Fibroblast of skin of scalp (primary cell): ENCODE measurements at places on chromosomes 3 and 15.

DNA sequence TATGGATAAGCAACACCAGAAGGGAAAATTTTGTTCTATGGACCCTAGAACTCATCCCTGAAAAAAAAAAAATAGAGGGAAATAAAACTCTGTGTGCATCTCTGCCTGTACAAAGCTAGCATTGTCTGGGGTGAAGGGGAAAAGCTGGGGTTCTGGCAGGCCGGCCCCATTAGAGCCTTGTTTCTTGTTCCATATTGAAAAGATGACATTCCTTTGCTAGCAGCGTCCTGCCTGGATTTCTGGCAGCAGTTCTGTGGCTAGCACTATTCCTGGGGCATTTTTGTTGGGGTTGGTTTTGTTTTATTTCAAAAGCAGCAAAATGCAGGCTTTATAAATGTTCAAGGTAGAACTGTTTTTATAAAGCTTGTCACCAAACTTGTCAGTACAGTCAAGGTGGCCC, 45.2 kb downstream of the RARB start:
- DNase-seq, result no peak

- peak; percentile 73 for DNase-seq
These were observed 40.7 kb downstream of the LDHAL6B start for GRCh38 chr15:59247364-59247763.

DNA sequence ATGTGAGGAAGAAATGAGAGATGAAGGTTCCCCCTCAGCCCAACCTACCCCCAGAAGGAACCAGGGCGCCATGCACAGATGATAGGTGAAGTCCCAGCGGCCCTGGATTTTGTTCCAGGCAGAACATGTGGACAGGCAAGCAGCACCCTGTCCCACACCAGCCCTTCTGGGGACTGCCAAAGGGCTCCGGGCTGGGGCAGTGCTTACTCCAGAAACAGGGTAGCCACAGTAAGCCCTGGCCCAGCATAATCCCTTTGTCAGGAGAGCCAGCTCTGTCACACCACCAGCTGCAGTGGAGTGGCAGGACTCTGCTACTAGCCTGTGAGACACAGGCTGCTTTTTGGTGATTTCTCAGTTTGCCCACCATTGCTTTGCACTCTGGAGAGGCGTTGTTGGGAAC, 6.3 kb downstream of the FBXL22 start:
- no peak for DNase-seq

- DNase-seq, result no peak
These were observed 1149.6 kb downstream of the IGSF11 start for GRCh38 chr3:117885011-117885441.

- no peak for DNase-seq
These were observed 59.4 kb upstream of the TMC3 start for GRCh38 chr15:81433462-81433861.

GRCh38 chr3:46112296-46112695, 85.0 kb upstream of the XCR1 start:
- no peak for DNase-seq

DNA sequence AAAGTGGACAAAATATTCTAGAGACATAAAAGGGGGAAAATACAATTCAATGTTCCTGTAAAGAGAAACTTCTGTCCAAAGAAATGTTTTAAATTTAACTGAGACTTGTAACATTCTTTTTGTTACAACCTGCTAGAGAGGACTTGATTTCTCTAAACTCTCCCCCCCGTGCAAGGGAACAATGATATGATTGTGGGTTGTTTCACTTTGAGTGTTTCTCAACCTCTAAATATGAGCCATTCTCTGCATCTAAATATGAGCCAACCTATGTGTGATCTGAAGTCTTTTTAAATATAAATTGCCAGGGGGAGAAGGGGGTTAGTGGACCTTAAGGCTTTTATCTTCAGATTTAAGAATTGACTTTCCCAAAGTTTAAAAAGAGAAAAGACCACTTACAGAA, 14.6 kb downstream of the ZNF860 start:
- DNase-seq, result no peak

DNA sequence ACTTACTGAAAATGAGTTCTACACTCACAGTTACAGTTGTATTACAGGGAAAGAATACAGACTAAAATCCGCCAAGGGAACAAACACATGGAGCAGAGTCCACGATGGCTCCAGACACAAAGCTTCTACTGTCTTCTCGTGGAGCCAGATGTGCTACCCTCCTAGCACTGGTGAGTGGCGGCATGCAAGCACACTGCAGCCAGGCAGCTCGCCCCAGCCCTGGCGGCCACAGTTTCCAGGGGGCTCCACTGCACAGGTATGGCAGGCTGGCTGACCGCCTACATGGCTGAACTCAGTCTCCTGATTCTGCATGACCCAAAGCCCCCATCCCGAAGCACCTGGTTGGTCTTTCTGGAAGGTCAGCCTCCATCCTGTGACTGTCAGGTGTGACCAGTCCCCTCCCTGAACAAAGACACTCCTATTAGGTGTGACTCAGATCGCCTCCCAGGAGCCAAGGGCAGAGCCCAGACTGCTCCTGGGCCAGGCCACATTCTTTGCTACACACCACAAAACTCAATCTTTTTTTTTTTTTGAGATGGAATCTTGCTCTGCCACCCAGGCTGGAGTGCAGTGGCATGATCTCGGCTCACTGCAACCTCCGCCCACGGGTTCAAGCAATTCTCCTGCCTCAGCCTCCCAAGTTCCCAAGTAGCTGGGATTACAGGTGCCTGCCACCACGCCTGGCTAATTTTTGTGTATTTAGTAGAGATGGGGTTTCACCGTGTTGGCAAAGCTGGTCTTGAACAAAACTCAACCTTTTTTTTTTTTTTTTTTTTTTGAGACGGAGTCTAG, 51.5 kb downstream of the CFAP92 start:
- no peak for DNase-seq

DNA sequence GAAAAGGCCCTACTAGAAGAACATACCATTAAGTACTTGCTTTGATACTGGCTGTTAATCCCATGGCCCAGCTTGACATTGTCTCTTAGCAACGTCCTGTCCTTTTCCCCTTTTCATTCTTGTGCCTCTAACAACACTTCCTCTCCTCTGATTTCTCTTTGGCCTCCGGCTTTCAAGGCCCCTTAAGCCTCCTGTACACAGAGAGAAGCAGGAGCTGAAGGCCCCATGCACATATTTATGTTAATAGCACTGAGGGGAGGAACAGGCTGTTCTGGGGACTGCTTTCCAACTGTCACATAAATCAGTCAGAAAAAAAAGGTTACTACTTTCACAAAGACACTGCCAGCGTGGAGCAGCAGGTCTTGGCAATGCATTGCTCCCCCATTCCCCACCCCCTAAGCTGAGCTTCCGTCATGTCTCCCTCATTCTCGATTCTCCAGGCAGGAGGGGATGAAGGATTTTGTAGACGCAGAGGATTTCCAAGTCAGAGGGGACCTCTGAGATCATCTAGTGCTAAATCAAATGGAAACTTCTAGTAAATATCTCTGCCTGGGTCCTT, 257.4 kb upstream of the ADAMTS9 start:
- no peak for DNase-seq

GRCh38 chr3:128276577-128277183, 123.4 kb downstream of the EEFSEC start:
- no peak for DNase-seq

DNA sequence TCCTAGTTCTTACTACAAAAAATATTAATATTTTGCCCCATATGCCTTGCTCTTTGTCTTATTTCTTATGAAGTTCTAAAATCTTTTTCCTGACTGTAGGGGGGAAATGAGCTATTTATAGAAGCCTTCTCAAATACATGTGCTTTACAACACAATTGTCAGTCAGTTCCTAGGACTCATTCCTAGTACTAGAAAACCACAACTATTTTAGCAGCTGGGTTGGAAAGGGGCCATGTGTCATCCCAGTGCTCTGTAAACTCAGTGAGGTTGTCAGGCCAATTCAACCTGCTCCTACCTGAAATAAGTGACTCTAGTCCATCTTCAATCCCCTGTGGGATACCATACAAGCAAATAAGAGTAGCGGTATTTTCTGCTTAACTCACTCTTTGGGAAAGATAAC, 153.8 kb downstream of the ULK4 start:
- DNase-seq, result peak; percentile 78

GRCh38 chr3:9416139-9416780, 18.8 kb downstream of the SETD5 start:
- peak; percentile 60 for DNase-seq

GRCh38 chr3:156553705-156554356, 1.1 kb downstream of the SSR3 start:
- peak; percentile 81 for DNase-seq

- DNase-seq, result peak; percentile 64
These were observed 116.2 kb upstream of the CHRM5 start for GRCh38 chr15:33852094-33852493.

GRCh38 chr3:138474163-138474562, 39.7 kb downstream of the ESYT3 start:
- DNase-seq, result no peak

GRCh38 chr3:72533591-72534473, 314.4 kb downstream of the SHQ1 start:
- no peak for DNase-seq

DNA sequence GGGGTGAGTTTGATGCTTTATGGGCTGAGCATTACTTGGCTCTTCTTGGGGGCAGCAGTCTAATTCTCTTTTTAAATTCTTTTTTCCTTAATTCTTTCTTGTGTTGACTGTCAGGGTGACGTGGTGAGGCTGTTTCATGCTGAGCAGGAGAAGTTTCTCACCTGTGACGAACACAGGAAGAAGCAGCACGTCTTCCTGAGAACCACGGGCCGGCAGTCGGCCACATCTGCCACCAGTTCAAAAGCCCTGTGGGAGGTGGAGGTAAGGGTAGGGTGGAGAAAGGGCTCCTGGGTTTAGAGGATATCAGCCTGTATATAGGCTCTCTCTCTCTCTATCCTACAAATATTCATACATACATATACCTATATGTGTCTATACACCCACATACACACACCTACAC, 152.3 kb downstream of the ITPR1 start:
- DNase-seq, result no peak

DNA sequence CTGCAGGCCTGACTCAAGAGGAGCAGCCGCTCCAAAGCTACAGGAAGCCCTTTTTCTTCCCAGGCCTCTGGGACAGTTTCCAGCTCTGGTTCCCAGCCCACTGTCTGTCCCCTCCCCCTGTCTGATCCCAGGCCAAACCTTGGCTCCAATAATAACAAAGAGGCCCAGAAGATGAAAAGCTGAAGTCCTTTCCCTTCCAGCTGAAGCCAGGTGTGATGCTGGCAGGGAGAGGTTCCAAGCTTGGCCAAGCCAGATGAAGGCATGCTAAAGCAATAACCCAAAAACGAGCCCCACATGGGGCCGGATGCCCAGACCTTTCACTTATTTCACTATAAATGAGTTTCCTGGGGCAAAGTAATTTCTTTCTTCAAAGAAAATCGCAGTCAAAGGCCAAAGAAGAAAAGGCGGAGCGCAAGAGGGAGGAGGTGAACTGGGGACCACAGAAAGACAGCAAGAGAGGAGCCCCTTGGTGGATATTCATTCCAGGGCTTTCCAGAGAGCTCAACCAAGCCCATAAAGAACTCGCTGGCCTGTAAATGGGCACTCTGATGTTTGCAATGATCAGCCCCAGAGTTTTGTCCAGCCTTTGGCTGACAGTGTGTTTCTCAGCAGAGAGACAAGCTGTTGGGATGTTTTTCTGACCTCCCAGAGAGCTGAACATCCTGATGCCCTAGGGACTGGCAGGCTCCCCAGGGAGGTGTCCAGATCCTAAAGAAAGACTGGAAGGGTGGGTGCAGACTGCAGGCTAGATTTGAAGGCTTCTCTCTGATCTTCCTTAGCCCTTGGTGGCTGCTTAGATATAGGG, 157.6 kb downstream of the UACA start:
- peak; percentile 73 for DNase-seq

- DNase-seq, result no peak
These were observed 190.6 kb downstream of the SHQ1 start for GRCh38 chr3:72657666-72658065.

DNA sequence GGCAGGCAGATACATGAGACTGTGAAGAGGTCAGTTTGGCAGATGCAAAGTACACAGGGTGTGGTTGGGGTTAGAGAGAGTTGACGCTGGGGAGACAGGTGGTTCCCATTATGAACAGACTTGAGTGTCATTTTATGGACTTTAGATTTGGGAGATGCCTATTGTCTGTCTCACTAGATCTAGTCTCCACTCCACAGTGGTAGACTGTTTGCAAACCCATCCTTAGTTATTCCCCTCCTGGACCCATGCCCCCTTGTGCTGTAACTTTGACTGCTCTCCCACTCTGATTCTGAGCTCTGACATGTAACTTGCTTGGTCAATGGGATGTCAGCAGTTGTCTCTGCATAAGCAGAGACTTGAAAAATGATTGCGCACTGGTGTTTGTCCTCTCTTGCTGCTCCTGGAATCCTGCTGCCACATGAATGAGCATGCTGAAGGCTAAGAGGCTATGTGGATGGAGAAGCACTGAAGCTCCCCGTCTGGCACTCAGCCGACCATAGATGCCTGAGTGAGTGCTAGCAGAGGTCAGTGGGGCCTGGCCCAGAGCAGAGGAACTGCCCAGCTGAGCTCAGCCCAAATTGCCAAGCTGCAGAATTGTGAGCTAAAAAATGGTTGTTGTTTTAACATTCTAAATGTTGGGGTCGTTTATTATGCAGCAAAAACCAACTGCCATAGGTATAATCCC, 88.2 kb downstream of the FAM43A start:
- DNase-seq, result no peak

GRCh38 chr15:26877831-26878230, 11.0 kb downstream of the GABRA5 start:
- no peak for DNase-seq

- DNase-seq, result no peak
These were observed 275.3 kb upstream of the GOLGA6L4 start for GRCh38 chr15:83960192-83960829.

DNA sequence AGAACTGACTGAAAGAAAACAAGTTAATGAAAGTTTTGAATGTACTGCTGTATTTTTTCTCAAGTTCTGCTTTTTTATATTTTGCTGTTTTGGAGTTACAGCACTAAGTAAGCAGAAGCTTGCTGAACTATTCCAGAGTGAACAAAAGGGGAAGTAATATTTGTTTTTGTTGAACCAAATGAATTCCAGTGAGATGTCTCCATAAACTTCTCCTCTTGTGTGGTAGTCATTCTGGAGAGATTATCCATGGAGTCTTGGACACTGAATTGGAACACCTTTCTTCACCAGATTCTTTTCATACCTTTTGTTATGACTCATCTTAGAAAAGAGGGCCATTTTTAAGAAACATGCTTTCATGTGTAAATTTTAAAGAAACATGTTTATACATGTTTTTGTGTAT, 8.8 kb downstream of the ANKUB1 start:
- peak; percentile 84 for DNase-seq
